MCF 10A (cell line): ENCODE measurements at places on chromosomes 2 and 18.

DNA sequence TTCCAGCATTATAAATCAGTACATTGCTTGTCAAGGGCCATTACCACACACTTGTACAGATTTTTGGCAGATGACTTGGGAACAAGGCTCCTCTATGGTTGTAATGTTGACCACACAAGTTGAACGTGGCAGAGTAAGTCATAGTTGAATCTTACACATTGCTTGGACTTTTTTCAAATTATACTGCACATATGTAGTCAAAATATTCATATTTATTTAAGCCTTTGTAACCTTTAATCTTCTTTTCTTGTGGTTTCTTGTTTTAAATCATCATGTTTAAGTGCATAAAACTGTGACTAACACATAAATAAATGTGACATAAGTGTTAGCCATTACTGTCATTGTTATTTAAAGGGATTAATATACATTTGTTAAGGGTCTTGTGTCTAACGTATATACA lies 52.1 kb upstream of the EPB41L5 start:
- no peak for DNase-seq
- no peak overlapping the region for H3K4me3 ChIP-seq
- no peaks in the 10 kb centered on the region for H3K27me3 ChIP-seq
- H3K36me3 ChIP-seq, result peaks cover 57% of the 10 kb centered on the region

DNA sequence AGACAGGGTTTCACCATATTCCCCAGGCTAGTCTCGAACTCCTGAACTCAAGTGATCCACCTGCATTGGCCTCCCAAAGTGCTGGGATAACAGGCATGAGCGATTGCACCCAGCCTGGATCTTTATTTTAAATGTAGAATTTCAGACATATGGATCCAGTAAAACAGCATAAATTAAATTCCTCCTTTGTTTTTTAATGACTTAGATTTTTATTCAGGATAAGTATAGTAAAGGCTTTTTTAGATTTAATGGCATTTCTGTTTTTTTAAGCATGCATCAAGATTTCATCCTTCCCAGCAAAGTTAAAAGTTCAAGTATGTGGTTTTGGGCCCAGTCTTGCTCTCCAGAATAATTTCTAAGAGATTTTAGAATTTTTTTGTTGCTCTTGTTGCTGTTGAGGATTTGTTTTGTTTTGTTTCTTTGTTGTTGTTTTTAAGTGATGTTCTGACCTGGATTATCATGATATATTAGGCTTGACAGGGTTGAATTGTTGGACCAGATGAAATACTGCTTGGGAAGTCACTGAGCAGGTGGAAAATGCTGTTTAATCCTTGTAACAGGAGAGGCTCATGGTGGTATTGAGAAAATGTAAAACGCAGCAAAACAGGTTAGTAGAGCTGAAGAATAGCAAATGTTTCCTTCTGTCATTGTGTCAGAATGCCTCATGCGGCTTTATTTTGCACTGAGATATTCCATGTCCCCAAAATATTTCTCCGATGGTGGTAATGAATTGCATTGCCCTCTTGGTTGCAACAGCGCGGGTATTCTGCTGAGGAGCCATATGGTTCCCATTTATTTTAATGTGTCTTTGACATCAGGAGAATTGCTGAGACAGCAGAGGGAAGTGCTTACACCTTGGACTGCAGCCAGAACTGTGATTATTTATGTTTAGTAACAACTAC lies 147.9 kb downstream of the GALNT3 start:
- peaks cover 54% of the 10 kb centered on the region for H3K27me3 ChIP-seq
- H3K27ac ChIP-seq, result no peak overlapping the region

DNA sequence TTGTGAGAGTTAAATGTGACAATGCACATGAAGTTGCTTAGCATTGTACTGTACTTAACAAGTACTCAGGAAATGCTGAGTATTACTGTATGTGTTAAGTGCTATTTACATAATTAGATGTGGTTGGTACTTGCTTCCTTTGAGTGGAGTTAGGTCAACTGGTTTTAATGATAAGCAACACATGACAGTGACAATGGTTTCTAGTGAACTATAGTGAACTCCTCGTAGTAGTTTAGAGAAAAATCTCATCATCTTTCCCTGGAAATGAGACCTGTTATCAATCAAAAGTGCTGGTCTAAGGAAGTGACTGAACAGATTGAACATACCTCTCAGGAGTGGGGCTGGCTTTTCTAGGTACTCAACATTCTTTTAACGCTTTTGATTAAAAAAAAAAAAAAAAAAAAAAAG lies 29.2 kb upstream of the ZDBF2 start:
- H3K36me3 ChIP-seq, result peaks cover 5% of the 10 kb centered on the region
- peaks cover 5% of the 10 kb centered on the region for H3K4me1 ChIP-seq
- no peak for DNase-seq
- H3K27ac ChIP-seq, result no peak overlapping the region

DNA sequence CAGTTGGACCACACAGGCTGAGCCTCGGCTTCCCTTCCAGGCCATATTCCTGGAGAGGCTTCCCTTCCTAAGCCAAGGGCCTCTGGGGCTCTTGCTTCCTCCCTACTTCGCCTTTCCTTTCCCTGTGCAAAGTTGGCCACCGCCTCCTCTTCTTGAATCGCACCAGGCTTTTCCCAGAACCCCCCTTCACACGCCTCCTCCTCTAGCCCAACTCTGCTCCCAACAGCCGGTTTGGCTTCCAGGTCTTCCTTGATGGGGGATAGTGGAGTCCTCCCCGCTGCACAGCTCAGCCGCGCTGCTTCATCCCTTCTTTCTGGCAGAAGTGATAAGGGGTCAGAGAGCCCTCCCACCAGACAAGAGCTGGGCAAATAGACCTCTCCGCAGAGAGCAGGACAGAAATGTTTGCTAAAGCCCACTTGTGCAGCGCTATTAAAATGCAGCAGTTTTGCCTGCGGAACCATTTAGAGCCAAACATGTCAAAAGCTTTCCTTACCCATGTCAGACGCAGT lies 56.4 kb downstream of the SNORC start:
- no peaks in the 10 kb centered on the region for H3K27me3 ChIP-seq
- H3K27ac ChIP-seq, result no peak overlapping the region
- peak overlapping the region; percentile 58 for H3K4me3 ChIP-seq
- H3K36me3 ChIP-seq, result no peaks in the 10 kb centered on the region
- peaks cover 3% of the 10 kb centered on the region for H3K4me1 ChIP-seq

- H3K36me3 ChIP-seq, result no peaks in the 10 kb centered on the region
- no peak for DNase-seq
- no peak overlapping the region for H3K27ac ChIP-seq
Measured at GRCh38 chr2:132941296-132942020, 271.5 kb upstream of the LYPD1 start.

DNA sequence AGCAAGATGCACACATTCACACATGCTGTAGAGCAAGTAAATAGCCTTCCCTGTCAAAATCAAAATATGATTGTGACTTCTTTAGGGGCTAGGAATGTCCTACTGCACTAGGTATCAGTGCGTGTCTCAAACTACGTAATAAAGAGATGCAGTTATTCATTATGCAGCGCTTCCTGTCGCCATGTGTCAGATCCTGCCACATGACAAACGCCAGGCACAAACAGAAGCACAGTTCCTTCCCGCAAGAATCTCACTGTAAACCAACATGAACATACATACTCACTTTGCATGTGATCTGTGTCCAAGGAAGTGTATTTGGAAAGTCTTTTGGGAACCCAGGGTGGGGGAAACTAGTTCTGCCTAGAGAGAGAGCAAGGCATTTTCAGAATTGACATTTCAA lies 599.9 kb downstream of the RNF144A start:
- H3K4me1 ChIP-seq, result no peaks in the 10 kb centered on the region
- no peaks in the 10 kb centered on the region for H3K27me3 ChIP-seq
- no peak overlapping the region for H3K4me3 ChIP-seq
- H3K27ac ChIP-seq, result no peak overlapping the region

- H3K36me3 ChIP-seq, result peaks cover 8% of the 10 kb centered on the region
- no peak overlapping the region for H3K27ac ChIP-seq
- no peaks in the 10 kb centered on the region for H3K27me3 ChIP-seq
- H3K4me3 ChIP-seq, result no peak overlapping the region
- DNase-seq, result no peak
- H3K4me1 ChIP-seq, result peaks cover 4% of the 10 kb centered on the region
Measured at GRCh38 chr18:4581966-4582365, 126.9 kb upstream of the DLGAP1 start.

- H3K36me3 ChIP-seq, result no peaks in the 10 kb centered on the region
- H3K4me1 ChIP-seq, result peaks cover 40% of the 10 kb centered on the region
- no peaks in the 10 kb centered on the region for H3K27me3 ChIP-seq
- H3K4me3 ChIP-seq, result no peak overlapping the region
- DNase-seq, result peak; percentile 30
Measured at GRCh38 chr2:203740871-203741281, 34.4 kb downstream of the CD28 start.

GRCh38 chr2:150292807-150293206 lies 194.7 kb downstream of the RND3 start:
- H3K27ac ChIP-seq, result no peak overlapping the region
- DNase-seq, result no peak
- no peaks in the 10 kb centered on the region for H3K27me3 ChIP-seq
- H3K4me3 ChIP-seq, result no peak overlapping the region
- H3K4me1 ChIP-seq, result peaks cover 9% of the 10 kb centered on the region

- no peak overlapping the region for H3K4me3 ChIP-seq
- no peak for DNase-seq
- H3K36me3 ChIP-seq, result peaks cover 38% of the 10 kb centered on the region
- H3K27ac ChIP-seq, result no peak overlapping the region
- no peaks in the 10 kb centered on the region for H3K27me3 ChIP-seq
Measured at GRCh38 chr2:70986499-70987189, 8.0 kb downstream of the TEX261 start.

- H3K27me3 ChIP-seq, result no peaks in the 10 kb centered on the region
- H3K4me1 ChIP-seq, result no peaks in the 10 kb centered on the region
- DNase-seq, result no peak
- H3K36me3 ChIP-seq, result no peaks in the 10 kb centered on the region
Measured at GRCh38 chr18:75418293-75419005, 9.1 kb downstream of the SMIM21 start.

DNA sequence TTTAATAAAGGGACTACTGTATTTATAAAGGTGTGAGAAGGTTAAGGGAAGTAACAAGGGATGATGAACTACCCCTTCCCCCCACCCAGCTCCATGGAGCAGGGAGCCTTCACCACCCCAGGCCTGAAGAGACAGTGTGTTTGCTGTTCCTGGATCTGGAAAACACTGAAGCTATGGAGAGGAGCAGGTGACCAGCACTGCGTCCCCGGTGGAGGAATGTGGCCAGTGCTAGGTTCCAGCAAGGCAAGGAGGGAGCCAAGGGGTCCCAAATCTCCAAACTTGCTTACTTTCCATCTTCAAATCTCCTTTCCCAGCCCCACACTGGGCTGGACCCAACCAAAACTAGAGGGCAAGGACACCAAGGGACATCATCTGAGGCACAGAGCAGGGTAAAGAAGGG lies 128.7 kb upstream of the CD302 start:
- H3K27me3 ChIP-seq, result no peaks in the 10 kb centered on the region
- H3K4me3 ChIP-seq, result no peak overlapping the region
- H3K4me1 ChIP-seq, result peaks cover 11% of the 10 kb centered on the region
- DNase-seq, result no peak

- DNase-seq, result no peak
- H3K4me1 ChIP-seq, result no peaks in the 10 kb centered on the region
- H3K27ac ChIP-seq, result no peak overlapping the region
- no peaks in the 10 kb centered on the region for H3K36me3 ChIP-seq
Measured at GRCh38 chr2:144249035-144249637, 270.8 kb downstream of the ZEB2 start.

DNA sequence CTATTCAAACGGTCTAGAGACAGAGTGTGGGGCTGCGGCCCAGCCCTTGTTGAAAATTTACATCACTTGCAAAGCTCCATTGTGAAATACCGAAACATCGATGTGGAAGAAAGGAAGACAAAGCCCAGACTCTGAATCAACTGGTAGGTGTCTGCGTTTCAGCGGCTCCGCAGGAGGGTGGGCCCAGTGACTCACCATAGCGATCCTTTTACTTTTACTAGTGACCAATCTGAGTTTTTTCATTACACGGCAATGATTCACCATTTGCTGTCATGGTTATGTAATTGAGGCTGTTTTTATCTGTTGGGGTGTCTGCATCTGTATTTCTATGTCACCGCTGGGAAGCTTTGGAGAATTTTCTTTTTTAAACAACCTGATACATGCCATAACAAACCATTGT lies 66.6 kb upstream of the ODC1 start:
- no peaks in the 10 kb centered on the region for H3K27me3 ChIP-seq
- peak overlapping the region; percentile 38 for H3K4me3 ChIP-seq
- peak; percentile 97 for DNase-seq
- peaks cover 10% of the 10 kb centered on the region for H3K4me1 ChIP-seq
- H3K36me3 ChIP-seq, result no peaks in the 10 kb centered on the region
- H3K27ac ChIP-seq, result peak overlapping the region; percentile 87

DNA sequence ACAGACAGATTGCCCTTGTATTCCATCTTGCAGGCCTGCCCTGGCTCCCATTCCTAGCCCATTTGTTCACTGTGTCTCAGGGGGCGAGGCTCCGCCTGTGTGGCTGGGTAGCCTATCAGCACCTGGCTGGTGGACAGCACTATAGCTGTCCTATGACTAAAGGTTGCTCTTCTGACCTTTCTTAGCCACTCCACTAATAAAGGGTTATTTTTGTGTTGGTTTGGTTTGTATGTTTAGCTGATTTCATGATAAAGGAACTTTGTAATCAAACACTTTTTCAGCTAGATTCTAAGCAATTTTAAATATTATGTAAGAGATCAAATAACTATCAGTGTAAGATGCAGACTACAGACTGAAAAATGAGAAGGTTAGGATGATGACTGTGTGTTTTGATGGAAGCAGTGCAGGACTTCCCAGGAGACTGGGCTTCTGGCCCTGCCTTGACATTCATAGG lies 72.2 kb downstream of the CRIM1 start:
- H3K4me3 ChIP-seq, result no peak overlapping the region
- peaks cover 56% of the 10 kb centered on the region for H3K36me3 ChIP-seq
- H3K4me1 ChIP-seq, result peaks cover 25% of the 10 kb centered on the region
- H3K27ac ChIP-seq, result no peak overlapping the region
- DNase-seq, result no peak
- H3K27me3 ChIP-seq, result no peaks in the 10 kb centered on the region

GRCh38 chr2:25306777-25307368 lies 34.9 kb downstream of the DNMT3A start:
- no peaks in the 10 kb centered on the region for H3K27me3 ChIP-seq
- peaks cover 13% of the 10 kb centered on the region for H3K4me1 ChIP-seq
- H3K27ac ChIP-seq, result no peak overlapping the region
- H3K36me3 ChIP-seq, result peaks cover 11% of the 10 kb centered on the region
- peak; percentile 28 for DNase-seq
